ENCODE measurements at places on chromosomes 2 and 18.

DNA sequence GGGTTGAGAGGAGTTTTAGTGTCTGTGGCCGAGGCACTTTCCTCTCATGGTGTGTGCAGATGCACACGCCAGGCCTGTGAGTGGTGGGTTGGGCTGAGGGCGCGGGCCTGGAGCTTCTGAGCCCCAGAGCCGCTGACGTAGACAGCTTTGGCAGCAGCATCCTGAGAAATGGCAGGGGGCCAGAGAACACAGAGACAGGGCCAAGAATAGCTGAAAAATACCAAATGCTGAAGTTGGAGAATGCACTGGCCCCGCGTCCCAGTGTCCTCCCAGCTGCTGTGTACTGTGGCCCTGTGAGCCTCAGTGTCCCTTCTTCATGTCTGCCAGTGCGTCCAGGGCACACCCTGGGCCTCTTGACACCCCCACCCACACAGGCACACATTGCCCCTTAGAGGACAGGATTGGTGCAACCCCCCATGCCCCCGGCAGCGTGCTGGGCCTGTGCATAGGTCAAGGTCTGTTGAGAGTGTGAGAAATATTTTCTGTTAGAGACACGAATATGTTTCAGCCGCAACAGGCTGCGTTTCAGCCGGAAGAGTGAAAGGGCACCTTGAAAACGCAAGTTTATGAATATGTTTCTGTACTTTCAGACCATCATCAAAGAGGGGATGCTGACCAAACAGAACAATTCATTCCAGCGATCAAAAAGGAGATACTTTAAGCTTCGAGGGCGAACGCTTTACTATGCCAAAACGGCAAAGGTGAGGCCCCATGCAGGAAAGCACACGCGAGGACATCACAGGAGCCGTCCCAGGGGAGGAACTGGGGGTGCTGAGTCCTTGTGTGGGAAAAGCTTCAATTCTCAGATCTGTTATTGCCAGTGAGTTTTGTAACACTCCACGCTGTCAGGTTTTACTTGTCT, 33.6 kb downstream of the DGKD start:
- peaks cover 48% of the 10 kb centered on the region for H3K36me3 ChIP-seq
- H3K4me1 ChIP-seq: peaks cover 47% of the 10 kb centered on the region
- H3K27ac ChIP-seq: no peak overlapping the region
- no peak for DNase-seq
- H3K4me3 ChIP-seq: no peak overlapping the region
- no peaks in the 10 kb centered on the region for H3K27me3 ChIP-seq

DNA sequence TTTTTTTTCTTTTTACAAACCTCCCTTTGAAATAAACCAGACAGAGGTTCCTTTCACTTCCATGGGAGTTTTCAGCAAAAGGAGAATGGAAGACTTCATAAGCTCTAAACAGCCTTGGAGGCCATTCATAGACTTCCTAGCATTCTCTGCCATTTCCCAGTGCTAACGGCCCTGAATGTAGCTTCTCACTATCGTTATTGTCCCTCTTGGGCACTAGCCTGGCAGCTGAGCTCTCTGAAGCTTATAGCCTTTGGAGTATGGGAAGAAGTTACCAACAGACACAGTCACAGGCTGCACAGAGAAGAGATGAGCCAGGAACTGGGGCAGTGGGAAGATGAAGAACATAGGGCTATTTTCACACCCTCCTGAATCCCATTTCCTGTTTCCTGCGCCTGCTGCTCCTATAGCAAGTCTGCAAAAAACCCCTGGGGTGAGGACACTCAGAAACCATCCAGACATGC, 29.1 kb upstream of the EPC2 start:
- no peak overlapping the region for H3K27ac ChIP-seq
- no peaks in the 10 kb centered on the region for H3K36me3 ChIP-seq
- DNase-seq: no peak
- no peak overlapping the region for H3K4me3 ChIP-seq

DNA sequence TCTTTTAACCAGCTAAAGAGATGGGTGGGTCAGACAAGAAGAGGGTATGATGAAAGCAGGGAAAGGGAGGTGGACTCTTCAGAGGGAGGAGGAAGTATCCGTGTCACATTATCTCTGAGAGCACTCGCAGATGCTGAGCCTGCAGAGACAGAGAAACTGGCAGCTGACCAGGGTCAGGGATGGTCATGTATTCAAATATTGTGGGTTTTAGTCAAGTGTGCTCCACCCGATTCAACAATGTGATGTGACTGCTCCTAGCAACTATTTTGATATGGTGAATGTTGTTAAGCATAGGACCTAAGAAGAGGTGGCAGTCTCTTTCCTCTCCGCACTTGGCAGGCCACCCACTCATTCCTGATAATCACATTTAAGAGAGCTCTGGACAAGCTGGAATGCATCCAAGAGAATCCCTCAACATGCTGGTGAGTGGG, 1.3 kb upstream of the CLIP4 start:
- peak; percentile 61 for DNase-seq
- H3K4me3 ChIP-seq: no peak overlapping the region
- no peak overlapping the region for H3K27ac ChIP-seq
- no peaks in the 10 kb centered on the region for H3K27me3 ChIP-seq
- H3K4me1 ChIP-seq: peaks cover 19% of the 10 kb centered on the region

- no peaks in the 10 kb centered on the region for H3K4me1 ChIP-seq
- no peak for DNase-seq
- H3K27me3 ChIP-seq: no peaks in the 10 kb centered on the region
- H3K27ac ChIP-seq: no peak overlapping the region
- H3K4me3 ChIP-seq: no peak overlapping the region
Measured at GRCh38 chr2:173193925-173194324, 118.3 kb downstream of the MAP3K20 start.

DNA sequence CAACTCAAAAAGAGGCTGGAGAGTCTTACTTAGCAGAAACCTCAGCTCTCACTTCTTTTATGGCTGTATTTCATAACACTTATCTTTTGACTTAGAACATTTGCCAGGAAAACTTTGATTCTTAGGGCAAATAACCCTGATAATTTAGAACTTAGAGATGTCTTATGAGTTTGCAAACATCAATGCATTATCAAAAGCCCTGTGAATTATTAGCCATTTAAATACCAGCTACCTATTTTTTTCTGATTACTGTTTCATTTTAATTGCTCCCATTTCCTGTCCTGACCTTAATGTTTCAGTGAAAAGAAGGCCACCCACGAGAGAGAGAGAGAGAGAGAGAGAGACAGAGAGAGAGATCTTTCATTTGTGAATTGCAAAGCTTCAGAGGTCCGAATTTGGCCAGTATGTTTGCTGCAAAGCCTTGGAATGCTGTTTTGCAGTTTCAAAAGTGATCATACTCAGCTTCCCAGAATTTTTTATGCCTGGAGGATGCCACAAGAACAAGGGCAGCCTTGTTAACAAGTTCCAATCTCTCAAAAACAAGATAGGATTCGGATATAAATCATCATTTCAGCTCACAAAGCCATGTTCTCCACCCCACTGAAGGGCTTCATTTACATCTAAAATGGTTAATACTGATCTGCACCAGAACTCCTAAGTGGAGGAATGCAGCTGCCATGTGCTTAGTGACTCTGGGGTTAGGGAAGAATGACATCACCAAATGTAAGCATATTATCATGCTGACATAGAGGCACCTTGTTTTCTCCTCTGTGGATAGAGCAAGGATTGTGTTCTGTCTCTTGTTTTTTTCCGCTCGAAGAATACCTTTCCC, 478.2 kb downstream of the ARHGAP15 start:
- no peak overlapping the region for H3K4me3 ChIP-seq
- H3K27me3 ChIP-seq: no peaks in the 10 kb centered on the region
- H3K36me3 ChIP-seq: peaks cover 37% of the 10 kb centered on the region
- H3K27ac ChIP-seq: no peak overlapping the region

- peaks cover 51% of the 10 kb centered on the region for H3K36me3 ChIP-seq
- H3K4me3 ChIP-seq: no peak overlapping the region
- no peaks in the 10 kb centered on the region for H3K27me3 ChIP-seq
- H3K27ac ChIP-seq: no peak overlapping the region
- H3K4me1 ChIP-seq: no peaks in the 10 kb centered on the region
- DNase-seq: no peak
Measured at GRCh38 chr18:62576845-62577512, 54.2 kb downstream of the ZCCHC2 start.

Measured in CD4-positive, alpha-beta T cell (primary cell).